Lung (tissue), 17 donors: ENCODE measurements at places on chromosomes 4 and X. TPM values are rescaled to one million over a fixed set of nuclear protein-coding genes. Genes with fewer than 3 reads are reported as not detected.

The DDX53 gene
- not detected for polyA plus RNA-seq

The ALPK1 gene
- polyA plus RNA-seq: 8.9 TPM

The MTMR8 gene
- 0.61 TPM for polyA plus RNA-seq

The REELD1 gene
- 0.22 TPM for polyA plus RNA-seq

The NAT8L gene
- polyA plus RNA-seq: 0.05 TPM

The SFRP2 gene
- 17.4 TPM for polyA plus RNA-seq

DNA sequence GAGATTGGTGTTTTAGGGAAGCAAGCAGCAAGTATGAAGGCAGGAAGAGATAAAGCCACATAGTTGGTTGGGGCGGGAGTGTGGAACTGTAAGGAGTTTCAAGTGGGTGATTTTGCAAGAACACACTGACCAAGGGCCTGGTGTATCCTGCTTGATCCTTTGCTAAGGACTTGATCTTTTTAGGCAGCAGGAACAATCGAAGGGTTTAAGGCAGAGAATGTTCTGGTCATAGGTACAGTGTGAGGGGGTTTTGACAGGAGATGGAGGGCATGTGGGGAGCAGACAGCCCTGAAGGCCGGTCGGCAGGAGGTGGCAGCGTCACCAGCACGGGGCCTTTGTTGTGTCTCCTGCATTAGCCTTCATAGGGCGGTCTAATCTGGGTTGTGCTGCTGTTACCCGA, 54.7 kb downstream of the FAM193A start:
- peak; percentile 58 for DNase-seq

DNA sequence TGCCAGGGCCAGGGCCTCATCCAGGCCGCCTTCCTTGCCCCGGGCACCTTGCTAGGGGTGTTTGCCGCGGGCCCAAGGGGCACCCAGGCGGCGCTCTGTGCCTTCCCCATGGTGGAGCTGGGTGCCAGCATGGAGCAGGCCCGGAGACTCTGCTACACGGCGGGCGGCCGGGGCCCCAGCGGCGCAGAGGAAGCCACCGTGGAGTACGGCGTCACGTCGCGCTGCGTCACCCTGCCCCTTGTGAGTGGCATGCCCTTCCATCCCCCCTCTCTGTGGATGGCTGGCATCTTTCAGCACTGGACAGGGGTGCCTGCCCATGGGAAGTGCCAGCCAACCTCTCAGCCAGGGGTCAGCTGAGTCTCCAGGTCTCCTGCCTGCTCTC, 3.6 kb downstream of the PLXNB3 start:
- no peak for DNase-seq

DNA sequence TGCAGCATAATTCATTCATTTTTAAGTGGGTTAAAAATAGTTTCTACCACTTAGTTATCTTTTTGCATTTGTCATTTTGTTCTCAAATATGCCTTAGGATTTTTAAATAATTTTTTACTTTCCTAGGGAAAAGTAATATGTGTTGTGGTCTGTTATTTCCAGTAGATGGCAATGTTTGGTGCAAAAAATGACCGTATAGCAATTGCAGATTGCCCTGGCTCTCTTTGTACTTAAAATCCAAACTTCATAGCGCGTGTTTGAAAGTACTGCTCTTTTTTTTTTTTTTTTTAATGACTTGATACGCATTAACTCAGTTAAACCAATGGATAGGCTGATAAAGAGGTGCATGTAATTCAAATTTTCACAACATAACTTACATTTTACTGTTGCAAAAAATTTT, 74.4 kb upstream of the RBMX start:
- peak; percentile 54 for DNase-seq

DNA sequence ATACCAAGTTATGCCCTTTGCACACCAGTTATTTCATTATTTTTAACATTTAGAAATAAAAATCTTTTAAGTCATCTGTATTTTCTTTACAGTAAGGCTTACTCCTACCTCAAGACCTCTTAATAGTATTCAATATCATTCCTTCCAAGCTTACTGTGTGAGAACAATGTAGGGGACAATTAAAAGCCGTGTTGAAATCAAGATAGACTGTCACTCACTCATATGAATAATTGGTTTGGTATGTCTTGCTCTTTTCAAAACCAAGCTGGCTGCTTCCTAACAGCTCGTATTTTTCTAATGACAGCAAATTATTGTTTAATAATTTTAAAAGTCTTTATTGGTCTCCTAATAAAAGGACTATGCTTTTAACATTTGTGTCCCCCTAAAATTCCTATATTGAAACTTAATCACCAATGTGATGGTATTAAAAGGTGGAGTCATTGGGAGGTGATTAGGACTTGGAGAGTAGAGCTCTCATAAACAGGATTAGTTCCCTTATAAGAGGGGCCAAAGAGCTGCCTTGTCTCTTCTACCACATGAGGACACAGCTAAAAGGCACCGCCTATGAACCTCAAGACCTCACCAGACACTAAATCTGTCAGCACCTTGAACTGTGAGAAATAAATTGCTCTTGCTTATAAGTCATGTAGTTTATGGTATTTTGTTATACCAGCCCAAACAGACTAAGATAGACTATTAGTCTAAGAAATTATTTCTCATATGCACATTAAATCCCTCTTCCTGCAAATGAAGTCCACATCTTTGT, 4.1 kb downstream of the ABCB7 start:
- DNase-seq: no peak

DNA sequence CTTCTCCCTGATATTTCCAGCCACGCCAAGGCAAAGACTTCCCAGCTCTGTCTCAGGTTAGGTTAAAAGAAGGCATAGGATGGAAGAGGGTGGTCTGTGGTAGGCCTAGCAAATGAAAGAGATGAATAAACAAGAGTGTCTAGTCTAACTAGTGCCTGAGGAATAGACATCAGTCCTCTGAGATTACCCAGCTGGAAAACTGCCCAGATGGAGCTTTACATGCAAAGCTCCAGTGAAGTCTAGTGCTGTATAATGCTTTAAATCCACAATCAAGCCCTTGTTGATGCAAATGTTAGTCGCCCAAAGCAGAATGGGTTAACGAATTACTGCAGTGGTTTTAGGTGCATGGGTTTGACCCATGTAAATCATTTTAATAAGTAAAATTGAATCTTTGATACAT, 24.8 kb upstream of the GUCY1B1 start:
- DNase-seq: peak; percentile 72

DNA sequence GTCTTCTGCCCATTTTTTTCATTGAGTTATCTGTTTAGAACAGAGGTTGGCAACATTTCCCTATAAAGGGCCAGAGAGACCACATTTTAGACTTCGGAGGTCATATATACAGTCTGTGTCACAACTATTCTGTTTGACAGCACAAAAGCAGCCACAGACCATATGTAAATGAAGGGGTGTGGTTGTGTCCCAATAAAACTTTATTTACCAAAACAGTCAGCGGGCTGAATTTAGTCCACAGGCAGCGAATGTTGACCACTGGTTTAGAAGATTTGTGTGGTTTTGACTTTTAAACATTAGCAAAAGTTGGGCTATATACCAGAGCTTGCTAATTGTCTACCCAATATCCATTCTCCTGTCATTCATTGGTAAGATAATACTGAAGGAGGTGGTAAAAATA, 150.8 kb downstream of the AMELX start:
- DNase-seq: no peak

- no peak for DNase-seq
These were observed 19.6 kb upstream of the PLXNB3 start for GRCh38 chrX:153744210-153745066.

- no peak for DNase-seq
These were observed 416.7 kb downstream of the ZIC3 start for GRCh38 chrX:137982472-137983172.

DNA sequence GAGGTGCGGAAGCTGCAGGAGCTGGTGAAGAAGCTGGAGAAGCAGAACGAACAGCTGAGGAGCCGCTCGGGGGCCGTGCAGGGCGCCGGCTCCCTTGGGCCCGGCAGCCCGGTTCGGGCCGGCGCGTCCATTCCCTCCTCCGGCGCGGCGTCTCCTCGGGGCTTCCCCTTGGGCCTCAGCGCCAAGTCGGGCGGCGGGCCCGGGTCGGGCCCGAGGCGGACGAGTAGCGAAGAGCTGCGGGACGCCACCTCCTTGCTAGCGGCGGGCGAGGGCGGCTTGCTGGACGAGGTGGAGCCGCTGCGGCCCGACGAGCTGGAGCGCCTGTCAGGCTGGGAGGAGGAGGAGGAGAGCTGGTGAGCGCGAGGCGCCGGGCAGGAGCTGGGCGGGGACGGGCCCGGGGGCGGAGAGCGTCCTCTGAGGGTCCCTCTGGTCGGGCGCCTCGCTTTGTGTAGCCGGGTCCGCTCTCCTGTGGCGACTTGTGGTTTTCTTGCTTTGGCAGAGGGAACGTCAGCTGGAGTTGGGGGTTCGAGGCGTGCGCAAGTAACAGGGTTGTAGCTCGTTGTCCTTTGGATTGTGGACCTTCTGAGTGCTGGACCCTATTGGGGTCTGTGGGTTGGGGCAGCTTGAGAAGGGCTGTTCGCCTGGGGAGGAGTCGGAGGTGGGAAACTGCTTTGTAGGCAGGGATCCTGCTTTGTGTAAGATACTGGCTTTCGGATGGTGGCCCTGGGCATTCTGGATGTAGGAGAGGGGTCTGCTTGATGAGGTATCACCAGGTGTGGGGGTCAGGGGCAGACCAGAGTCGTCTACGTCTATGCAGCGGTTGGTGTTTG, 662 bp downstream of the SLAIN2 start:
- peak; percentile 82 for DNase-seq

DNA sequence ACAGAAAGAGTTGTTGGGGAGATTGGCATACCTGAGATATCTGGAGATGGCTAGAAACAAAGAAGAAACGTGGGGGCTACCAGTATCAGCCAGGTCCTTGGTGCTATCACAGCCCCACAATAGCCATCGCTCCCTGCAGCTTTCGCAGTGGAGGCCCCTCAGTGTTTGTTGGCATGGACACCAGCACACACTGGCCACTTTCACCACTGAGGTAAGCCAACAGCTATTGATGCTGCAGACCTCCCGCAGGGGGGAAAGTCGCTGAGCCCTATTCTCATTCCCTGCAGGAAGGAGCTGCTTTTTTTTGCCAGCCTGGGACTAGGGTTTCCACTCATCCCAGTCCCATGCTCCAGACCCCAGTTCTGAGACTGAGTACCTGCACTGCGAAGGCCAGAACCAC, 879.2 kb upstream of the IGFBP7 start:
- no peak for DNase-seq
